ENCODE measurements at places on chromosomes 3 and 15.

- no peak for DNase-seq
These were observed 49.1 kb downstream of the UBR1 start for GRCh38 chr15:43056696-43057095.

DNA sequence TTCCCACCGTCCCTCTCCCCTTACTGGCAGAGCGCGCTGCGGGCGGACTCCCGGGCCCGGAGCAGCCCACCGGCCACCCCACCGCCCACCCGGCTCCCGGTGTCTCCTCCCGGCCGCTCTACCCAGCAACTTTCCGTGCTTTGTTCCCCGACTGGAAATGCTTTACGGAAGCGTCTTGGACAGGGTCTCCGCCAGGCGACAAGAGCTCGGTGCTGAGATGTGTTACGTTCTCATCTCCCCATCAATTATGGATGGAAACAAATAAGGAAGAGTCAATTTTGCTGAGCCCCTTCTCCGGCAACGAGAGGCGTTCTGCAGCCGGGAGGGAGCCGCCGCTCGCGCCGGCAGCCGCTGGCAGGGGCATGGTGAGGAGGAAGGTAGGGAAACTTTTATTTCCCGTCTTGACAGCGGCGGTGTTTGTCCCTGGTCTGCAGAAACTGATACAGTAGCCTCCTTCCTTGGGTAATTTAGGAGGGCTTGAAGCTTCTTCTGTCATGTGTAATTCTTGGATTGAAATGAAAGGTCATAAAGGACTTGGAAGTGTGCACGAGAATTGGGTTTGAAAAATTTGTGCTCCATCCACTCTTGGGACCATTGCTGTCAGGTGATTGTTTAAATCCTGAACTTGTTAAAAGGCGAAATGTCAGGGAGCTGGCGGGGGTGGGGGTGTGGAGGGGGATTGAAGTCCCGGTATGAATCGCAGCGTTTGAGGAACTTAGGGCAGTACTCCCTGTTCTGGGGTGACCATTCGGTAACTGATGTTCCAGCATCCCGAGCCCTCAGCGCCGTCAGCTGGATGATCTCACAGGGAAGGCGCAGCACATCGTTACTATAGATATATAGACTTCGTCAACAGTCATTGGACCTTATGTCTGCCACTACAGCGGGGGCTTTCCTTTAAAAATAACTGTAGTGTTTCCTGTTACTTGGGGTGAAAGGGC is 1.5 kb downstream of the SEMA6D start:
- peak; percentile 36 for DNase-seq

DNA sequence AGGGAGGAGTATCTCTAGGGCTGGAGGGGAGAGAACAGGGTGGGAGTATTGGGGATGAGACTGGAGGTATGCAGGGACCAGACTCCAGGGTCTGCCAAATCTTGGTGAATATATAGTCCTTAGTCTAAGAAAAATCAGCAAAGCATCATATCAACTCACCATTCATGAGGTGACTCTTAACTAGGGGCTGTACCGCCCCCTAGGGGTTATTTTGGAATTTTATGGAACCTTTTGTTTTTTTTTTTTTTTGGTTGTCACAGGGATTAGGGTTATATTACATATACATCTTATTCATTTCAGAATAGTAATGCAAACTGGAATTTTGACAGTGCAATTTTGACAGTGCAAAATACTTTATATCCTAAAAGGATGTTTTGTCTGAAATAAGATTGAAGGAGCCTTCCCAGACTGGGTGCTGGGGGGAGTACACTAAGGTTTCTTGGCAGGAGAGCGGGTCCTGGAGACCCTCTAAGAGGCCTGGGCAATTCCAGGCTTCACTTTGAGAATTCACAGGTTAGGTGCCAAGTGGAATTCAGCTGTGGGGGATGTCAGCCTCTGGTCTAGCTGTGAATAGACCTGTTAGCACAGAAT is 7.5 kb downstream of the CMTM7 start:
- peak; percentile 56 for DNase-seq

GRCh38 chr3:197810901-197811300 is 19.8 kb downstream of the LRCH3 start:
- no peak for DNase-seq

GRCh38 chr3:28980631-28981030 is 300.2 kb upstream of the RBMS3 start:
- DNase-seq: no peak

DNA sequence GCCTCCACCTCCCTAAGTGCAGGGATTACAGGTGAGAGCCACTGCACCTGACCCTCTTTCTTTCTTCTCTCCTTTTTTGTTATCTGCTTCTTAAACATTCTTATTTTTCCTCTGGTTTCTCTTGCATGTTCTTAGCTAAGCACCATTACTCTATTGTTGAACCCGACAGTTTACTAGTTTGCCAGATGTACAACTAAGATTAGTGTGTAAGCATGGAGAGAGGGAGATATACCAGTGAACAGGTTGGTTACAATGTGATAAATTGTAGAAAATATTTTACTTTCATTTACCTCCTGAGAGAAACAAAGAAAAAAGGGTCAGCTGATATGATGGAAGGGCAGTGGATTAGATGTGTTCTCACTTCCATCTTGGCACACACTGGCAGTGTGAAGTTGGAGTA is 4.9 kb downstream of the HAUS2 start:
- no peak for DNase-seq

GRCh38 chr3:193960487-193961274 is 175.3 kb upstream of the HES1 start:
- DNase-seq: peak; percentile 38

DNA sequence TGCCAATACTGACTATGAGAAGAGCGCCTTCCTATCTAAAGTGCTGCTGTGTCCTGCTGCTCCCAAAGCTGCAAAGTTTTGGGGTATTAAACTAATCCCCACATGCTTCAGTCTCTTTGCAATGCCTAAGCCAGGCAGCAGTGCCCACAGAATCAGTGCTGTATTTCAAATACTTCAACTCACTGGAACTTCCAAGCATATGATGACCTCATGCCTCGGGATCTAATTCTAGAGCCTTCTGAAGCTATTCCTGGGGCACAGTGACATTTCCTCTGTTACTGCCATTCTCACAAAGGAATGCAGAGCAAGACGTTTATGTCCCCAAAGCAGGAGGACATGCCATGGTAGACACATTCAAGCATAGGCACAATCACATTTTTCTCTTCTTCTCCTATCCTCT is 78.5 kb downstream of the CD200 start:
- DNase-seq: no peak

DNA sequence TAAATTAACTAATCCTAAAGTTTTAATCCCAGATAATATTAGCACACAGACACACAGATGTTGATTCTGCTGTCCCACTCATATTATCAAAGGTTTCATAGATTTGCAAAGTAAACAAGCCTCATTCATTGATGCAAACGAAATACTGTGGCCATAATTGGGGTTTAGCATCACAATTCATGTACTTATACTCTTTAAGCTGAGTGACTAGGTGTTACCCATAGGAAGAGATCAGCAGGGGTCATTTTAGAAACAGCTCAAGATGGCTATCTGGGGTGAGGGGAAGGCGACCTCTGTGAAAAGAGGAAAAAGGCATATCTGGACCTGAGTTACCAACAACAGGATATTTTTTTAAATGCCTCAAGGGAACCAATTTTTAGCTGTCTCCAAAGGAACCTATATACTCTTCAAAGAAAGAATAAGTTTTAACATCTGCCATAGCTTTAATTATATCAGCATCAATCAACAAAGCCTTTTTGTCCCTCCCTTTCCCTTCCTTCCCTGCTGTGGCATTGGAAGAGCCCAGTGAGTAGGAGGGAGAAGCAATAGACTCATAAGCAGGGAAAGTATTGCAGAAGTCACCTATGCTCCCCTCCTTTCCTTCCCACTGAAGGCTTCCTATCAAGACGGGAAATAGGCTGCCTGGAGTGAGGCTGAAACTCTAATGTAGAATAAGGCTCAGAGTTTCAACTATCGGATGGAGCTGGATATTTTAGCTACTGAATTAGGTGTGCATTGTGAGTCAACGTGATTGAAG is 553.4 kb downstream of the ZIC1 start:
- DNase-seq: no peak

GRCh38 chr3:88076712-88077111 is 17.7 kb downstream of the ZNF654 start:
- DNase-seq: no peak

DNA sequence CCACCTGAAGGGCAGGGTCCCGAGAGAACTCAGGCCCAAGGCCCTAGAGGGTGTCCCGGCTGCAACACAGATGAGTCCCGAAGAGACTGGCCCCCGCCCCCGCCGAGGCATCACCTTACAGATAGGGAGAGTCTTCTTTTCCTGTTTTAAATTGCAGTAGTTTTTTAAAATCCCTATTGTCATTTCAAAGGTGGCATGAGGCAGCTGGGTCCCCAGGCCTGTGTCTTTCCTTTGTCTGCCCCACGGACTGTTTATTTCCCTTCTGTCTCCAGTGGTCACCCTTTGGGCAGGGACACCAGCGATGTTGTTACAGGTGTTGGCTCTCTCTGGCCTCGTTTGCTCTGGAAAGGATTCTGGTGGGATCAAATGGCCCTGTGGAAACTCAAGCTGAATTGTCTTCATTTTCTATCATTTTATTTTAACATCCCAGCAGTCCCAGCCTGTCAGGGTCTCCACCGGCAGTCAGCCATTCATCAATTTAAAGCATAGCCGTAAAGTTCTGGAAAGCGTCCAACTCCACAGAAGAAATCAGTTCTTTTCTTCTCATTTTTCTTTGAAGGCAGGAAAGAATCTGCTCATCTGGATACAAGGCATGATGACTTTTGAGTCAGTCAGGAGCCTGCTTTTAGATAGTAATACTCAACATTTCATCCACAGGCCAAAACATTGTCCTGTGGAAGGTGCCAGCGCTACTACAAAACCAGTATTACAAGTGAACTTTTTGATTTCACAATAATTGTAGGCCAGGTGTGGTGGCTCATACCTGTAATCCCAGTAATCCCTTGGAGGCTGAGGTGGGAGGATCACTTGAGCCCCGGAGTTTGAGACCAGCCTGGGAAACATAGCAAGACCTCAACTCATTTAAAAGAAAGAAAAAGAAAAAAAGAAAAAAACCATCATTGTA is 96.2 kb downstream of the HES1 start:
- DNase-seq: no peak

GRCh38 chr3:120567370-120568201 is 28.6 kb upstream of the NDUFB4 start:
- peak; percentile 48 for DNase-seq

Data from fibroblast of skin of right biceps (primary cell).